ENCODE measurements at places on chromosomes 7 and 10.

GRCh38 chr7:155287284-155287935, 10.3 kb upstream of the INSIG1 start:
- DNase-seq = no peak

DNA sequence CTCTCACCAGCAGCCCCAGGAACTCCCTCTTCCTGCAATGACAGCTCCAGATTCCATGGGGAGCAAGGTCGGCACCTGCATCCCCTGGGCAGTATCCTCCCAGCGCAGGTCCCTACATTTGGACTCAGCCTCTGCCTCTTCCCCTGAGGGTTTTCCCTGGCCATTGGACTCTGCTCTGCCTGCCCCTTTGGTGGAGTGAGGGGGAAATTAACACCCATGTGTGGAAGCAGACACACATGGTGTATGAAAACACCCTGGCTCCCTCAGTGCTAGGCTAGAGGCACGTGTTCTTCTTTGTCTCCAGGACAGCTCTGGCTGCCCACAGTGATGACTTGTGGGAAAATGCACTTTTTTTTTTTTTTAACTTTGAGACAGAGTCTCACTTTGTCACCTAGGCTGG, 8.4 kb downstream of the PRF1 start:
- DNase-seq = no peak

- no peak for DNase-seq
Measured at GRCh38 chr10:27241010-27241651, 534 bp upstream of the ACBD5 start.

- no peak for DNase-seq
Measured at GRCh38 chr7:15128716-15129115, 226.2 kb upstream of the DGKB start.

- DNase-seq = no peak
Measured at GRCh38 chr7:128164061-128164954, 76.8 kb upstream of the LEP start.

DNA sequence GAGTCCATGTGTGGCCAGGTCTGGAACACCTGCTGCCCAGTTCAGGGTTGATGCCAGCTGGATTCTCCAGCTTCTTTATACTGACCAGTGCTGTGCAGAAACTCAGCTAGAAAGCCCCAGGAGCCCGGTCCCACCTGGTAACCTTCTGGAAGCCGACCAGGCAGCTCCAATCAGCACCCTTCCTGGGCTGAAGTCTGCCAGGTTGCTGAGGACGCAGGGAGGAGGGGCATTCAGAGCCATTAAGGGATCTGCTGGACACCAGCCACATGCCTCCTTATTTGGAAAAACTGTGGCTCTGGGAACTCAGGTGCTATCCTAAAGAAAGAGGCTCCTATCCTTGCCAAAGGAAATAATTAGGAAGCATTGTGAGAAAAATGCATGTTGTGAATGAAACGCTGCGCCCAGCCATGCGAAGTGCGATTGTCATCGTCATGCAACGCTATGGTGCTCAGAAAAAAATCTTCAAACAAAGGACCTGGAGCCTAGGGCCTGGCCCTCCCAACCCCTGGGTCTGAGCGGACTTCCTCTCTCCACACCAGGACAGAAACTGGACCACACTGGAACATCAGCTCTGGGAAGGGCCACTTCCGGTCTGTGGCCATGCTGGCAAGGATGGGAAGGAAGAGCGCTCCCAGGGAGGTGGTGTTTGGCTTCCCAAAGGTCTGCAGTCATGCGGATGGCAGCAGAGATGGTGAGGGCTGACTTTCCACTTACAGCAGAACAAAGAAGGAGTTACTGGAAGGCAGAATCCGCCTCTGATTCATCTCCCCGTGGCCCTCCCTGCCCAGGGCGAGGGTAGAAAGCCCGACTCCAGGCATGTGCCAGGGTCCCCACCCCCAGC, 90.1 kb downstream of the FAM53B start:
- DNase-seq = no peak

DNA sequence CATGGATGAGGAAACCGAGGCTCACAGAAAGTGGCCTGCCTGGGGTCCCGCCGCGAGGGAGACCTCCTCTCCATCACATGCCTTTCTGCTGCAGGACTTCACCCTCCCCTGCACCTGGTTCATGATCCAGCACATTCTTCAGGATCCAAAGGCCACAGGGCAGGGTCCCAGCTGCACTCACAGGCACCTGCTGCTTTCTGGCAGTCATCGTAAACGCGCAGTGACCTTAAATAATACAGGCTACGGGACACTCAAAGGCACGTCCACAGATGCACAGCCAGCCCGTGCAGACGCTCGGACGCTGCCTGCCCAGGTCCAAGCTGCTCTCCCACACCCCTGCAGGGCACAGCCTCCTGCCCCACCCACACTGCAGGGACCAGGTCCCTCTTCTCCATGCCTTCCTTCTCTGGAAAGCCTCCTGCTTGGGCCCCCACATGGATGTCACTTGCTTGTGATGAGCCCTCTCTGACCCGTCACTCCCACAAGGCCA, 49.9 kb downstream of the CALML3 start:
- no peak for DNase-seq

DNA sequence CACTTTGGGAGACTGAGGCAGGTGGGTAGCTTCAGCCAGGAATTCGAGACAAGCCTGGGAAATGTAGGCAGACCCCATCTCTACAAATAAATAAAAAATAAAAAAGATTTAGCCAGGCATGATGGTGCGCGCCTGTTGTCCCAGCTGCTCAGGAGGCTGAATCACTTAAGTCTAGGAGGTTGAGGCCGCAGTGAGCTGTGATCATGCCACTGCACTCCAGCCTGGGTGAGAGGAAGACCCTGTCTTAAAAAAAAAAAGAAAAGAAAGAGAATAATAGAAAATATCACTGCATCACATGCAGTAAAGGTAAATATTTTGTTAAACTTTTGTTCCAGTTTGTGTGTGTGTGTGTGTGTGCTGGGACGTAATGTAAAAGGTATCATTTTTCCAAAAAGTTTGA, 3.0 kb downstream of the STRIP2 start:
- DNase-seq = no peak

DNA sequence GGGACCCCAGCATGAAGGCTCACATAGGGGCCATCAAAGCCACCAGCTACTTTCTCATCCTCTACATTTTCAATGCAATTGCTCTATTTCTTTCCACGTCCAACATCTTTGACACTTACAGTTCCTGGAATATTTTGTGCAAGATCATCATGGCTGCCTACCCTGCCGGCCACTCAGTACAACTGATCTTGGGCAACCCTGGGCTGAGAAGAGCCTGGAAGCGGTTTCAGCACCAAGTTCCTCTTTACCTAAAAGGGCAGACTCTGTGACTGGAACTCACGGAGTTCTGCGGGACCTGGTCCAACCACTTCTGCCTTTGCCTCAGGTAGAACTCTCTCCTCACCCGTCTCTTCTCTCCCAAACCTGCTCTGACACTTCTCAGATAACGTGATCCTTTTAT, 945 bp downstream of the TAS2R40 start:
- no peak for DNase-seq

- DNase-seq = no peak
Measured at GRCh38 chr7:65892835-65893234, 20.0 kb downstream of the VKORC1L1 start.

DNA sequence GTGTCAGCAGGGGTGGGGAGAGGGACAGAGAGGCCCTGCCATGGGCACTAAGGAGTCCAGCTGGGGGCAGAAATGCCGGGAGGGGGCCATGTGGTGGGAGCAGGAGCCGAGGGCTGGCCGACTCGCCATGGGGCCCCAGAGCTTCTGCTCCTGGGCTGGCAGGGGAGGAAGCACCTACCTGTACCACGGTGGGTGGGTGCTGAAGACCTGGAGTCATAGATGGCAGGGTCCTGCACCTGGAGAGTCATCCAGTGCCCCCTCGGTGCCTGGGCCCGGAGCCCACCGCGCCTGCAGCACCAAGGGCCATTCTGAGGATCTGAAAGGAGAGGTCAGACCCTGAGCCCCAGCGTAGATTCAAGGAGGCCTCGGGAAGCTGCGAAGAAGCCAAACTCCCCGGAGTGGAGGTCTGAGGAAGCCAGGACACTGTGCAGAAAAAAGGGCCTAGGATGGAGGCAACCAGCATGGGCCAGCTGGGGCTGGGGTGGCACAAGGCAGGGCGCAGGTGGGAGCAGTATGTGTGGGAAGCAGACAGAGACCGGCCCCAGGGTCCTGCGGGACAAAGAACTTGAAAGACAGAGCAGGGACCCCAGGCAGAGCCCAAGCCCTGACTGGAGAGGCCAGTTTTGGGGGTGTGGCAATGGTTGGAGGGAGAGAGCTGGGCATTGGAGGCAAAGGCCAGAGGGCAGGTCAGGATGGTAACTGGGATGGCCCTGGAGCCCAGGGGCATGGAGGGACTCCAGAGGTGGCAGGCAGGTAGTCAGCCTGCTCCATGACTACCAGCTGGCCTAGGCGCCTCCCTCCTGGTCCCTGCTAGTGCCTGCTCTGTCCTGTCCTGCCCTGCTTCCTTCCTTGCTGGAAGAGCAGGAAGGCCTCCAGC, 26.7 kb upstream of the SMARCD3 start:
- DNase-seq = no peak

DNA sequence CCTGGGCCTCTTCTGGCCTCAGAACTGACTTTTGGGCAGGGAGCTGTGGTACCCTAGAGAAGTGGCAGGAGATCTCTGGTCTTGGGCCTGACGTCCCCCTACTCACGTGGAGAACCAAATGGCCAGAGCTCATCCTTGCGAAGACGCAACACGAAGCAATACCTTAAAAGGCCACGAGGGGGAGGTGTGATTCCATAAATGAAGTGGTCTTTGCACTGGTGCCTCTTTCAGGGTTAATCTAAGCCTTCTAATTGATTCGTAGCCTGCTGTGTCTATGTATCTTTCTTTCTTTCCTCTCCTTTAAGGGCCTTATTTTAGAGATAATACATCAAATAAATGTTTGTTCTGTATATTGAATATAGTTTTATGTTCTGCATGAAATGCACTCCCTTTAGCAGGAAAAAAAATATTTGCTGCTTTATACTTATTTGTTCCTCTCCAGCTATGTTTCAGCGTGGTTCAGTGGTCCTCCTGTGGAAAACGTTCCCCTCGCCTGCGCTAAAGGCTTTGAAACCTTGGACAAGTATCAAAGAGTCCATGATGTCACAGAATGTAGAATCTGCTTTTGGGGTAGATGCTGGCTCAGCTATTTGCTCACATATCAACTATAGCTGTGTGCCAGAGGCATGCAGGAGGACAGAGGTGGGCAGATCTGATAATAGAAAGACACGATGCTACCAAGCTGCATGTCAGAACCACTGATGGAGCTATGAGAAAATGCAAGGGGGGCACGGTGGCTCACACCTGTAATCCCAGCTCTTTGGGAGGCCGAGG, 41.0 kb downstream of the STRA8 start:
- DNase-seq = no peak

DNA sequence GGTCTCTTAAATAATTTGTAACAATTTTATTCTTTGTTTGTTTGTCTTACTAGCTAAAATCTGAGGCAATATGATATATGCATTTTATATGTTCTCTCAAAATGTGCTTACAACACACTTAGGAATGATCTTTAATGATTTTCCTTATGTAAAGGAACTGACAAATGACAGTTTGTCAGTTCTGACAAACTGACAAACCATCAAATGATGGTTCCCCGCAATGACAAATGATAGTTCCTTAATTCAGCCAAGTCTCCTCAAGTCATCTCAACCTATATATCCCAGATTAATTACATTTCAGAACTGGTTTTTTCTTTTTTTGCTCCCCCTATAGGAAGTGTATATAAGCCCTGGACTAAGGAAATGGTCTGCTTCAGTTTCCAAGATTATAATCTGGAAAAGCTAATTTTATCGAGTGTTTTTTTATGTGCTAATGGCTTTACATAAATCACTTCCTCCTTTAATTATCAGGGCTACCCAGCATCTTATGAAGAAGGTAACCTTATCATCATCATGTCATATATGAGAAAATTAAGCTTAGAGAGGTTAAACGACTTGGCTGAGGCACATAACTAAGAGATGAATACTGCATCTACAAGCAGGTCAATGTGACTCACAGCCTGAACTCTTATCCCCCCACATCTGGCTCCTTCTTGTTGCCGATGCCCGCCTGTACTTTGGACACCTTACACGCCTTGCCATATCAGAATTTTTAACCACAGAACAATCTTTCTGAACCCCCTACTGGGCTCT, 75.1 kb downstream of the RELN start:
- no peak for DNase-seq

DNA sequence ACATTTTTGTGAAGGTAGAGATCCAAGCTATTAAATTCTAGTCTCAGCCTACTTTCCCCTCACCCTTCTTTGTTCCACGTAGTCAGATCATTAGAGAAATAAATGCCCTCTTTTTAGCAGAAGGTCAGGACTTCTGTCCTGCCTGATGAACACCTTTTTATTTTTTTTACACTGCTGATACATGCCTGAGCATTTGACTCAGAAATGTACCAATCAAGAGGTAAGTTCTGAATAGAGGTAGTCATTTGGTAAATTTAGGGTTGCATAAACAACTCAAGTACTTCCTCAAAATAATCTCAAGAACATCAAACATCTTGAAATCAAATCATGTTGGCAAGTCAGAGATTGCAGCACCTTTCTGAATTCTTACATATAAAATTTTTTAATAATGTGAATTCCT, 133.7 kb downstream of the MYO3A start:
- DNase-seq = no peak

DNA sequence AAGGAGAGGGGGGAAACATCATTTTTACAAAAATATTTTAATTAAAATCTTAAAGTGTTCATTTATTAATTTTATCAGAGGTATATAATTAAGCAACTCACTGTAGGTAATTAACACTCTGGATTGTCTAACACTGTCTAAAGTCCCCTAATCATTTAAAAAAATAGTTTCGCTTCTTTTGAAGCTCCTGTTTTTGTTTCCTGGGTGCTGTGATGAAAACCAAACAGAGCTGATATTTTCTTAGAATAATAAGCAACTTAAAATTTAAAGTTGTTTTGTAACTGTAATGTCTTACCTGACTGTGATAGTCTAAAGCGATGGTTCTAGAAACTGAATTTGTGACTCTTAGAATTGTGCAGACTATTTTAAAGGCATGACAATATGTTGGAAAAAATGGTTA, 961.0 kb downstream of the GATA3 start:
- DNase-seq = no peak

DNA sequence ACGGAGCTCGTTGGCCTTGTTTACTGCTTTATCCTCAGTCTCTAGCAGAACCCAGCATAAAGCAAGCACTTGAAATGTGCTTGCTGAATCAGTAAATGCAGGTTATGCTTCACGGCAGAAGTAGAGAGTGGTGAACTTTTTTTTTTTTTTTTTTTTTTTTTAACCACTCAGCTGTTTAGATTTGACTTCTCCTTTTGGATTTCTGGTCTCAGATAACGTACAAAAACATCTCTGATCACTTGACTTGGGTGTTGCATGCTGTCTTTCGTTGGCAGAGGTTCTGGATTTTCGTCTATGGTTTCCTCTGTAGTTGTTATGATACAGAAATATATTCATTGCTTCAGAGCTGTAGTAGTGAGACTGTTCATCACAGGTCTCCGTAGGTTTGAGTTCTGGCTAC, 242.5 kb upstream of the HABP2 start:
- no peak for DNase-seq

DNA sequence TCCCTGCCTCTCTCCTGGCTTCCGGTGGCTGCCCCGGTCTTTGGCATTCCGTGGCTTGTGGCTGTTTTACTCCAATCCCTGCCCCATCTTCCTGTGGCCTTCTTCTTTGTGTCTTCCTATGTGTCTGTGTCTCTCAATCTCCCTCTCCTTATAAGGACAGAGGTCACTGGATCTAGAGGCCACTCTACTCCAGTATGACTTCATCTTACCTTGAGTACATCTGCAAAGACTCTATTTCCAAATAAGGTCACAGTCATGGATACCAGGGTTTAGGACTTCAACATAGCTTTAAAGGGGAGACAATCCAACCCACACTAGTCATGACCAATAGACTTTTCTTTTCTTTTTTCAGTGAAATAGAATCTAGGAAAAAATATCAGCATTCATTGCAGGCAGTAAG, 153.3 kb upstream of the INSYN2A start:
- no peak for DNase-seq

- no peak for DNase-seq
Measured at GRCh38 chr7:113338071-113338696, 219.8 kb upstream of the SMIM30 start.
